ENCODE measurements at places on chromosomes 1 and 21.

GRCh38 chr1:8473121-8473875, 155.4 kb downstream of the SLC45A1 start:
- DNase-seq: no peak

DNA sequence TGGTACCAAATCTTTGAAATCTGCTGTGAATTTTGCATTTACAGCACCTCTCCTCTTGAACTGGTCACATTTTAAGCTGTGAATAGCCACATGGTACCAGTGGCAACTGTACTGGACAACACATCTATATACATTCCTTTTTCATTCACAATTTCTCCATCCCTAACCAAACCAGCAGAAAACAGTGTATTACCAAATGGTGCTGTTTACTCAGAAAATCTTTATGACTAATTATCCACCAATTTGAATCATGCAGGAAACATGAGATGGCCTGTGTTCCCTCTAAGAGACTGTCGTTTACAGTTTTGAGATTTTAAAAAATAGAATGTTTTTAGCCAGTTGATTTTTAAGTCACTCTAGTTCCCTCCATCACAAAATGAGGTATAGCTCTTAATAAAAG, 17.6 kb upstream of the CCT8 start:
- no peak for DNase-seq

- DNase-seq: no peak
These were observed 85.2 kb upstream of the EXO1 start for GRCh38 chr1:241762713-241763339.

GRCh38 chr1:91549041-91549735, 48.5 kb downstream of the CDC7 start:
- no peak for DNase-seq

DNA sequence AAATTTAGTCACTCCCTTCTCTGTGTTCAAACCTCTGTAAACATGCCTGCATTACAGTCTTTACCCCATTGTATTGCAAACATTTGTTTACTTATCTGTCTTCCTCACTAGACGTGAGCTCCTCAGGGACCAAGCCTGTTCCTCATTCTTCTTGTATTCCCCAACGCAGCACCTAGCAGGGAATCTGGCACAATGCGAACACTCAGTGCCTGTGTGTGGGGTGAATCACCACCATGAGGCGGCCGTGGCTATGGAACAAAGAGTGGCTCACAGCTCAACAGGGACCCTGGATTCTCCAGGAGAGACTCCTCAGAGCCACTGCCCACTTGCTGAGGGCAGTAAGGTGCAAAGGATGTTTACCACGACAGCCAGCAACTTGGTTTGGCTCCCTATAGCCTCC, 95.9 kb downstream of the DDX20 start:
- DNase-seq: no peak

DNA sequence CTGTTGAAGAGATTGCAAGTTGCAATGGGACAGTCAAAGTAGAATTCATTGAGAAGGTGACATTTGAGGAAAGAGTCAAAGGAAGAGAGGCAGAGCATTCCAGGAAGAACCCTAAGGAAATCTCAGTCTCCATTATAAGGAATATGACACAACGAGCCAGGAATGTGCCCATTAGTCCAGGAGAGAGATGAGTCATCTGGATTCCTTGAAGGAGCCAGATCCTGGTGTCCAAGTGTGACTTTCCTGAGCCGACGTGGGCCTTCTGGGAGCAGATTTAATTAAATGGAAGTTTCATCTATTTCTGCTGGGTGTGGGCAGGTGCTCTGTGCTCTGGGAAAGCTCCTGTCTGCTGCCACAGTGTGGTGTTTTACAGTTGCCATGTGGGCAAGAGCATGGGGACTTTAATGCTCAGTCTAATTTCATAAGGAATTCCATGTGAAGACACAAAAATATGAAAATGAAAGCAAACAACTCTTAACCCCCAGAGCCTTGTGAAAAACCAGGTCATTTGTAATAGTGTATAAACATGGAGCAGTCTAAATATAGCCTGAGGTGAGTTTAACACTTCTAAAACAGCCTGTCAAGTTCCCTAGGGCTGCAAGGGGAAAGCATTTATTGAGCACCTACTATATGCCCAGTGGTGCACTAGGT, 111.4 kb upstream of the ARTN start:
- no peak for DNase-seq

DNA sequence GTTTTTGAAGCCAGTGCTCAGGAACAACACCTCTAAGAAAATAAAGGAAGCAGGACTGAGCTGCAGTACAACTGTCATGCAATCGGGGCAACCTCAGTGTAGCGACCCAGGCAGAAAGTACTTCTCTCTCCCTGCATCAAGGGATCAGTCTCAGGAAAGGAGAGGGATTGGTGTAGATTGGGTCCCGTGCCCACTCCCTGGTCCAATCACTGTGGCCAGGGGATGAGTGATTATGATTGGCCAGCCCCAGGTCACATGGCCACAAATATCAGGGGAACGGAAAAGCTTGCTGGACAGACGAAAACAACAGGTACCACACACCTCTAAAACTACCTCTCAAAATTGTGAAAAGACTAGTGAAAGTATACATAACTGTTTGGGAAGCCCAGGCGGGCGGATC, 136.2 kb upstream of the F3 start:
- DNase-seq: no peak

DNA sequence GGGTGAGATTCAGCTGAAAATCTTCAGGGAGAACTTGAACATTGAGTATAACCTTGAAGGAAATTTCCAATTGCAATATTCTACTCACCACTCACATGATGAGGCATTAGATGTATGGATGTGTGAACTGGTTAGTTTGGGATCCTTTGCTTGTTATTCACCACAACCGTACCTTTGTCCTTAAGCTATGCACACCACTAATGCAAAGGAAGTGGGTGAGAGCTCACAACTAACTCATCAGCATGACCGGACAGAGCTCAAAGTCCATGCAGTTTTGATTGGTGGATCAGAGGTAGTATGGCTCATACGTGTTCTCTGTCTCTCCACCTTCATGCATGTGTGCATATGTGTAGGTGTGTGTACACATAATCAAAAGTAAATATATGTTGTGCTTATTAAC, 43.5 kb upstream of the MROH9 start:
- DNase-seq: no peak

DNA sequence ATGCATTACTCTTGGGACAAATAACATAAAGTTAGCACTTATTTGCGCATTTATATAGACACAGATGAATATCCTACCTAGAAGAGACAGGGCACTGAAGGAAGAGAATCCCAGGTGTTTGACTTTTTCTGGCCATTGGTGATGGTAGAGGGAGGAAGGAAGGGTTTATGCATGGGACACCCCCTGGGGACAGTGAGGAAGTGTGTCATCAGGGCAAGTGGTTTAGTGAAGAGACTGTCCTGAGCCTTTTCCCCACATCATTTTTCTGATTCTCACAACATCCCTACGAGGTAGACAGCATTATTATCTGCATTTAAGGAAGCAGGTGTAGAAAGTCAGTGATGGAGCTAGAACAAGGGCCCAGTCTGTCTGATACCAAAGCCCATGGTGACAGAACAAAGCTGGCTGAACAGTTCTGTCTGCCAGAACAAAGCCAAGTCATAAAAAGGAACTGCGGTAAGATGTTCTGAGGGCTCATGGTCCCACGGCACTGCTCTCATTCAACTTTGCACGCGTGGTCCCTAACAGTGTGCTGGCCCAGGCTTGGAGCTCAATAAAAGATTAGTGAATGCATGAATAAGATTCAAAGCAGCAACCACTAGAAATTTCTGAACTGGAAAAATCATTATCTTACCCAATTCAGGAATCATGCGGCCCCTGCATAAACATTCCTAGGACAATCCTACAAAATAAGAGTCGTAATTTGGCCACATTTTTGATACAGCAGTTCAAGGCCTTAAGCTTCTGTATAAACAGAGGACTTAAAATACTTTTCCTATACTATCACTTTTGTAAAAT, 12.2 kb upstream of the CDC42BPA start:
- no peak for DNase-seq

DNA sequence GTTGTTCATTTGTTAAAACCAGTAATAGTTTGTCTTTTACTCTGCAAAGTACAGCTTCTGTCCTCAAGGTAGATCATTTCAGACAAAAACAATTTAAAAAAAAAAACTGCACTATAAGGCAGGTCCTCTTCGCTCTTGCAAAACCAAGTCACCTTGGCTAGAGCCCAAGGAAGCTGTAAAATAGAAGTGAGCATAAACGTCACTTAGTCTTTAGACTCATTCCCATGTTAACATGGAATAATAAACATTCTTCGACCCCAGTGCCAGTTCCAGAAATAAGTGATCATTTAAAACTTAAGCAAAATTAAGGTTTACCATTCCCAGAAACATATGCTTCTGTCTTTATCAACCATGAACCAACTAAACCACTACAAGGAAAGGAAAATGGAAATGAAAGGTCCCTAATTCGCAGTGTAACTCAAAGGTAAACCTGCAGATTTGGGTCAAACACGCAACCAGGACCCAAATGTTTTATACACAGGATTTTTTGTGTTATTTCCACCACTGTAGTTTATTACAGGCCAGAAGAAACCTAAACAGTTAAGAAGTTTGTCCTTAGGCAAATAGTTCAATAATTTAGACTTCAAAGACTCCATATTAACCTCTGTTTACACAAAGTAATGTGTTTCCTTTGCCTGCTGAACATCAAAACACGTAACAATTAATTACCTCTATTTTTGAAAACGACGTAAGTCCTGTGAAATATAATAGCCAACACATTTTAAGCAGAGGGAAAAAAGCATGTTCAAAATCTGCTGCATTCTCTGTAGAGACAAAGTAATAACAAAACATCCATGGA, 54.6 kb downstream of the TGFBR3 start:
- no peak for DNase-seq

DNA sequence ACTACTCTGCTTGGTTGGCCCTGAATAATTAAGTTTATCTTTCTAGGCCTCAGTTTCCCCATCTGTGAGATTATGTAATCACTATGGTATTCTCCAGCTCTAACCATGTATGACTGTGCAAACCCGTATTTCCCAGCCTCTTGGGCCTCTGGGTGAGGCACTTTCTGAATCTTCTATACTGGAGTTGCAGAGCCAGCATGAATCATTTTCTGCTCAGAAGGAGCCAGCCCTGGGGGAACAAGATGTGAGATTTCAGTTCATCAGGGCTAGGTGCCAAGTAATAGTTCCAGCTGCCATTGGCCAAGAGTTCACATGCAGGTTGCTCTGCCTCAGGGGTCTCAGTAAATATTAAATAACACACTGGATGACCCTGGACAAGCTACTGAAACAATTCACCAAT, 47.7 kb upstream of the USP24 start:
- no peak for DNase-seq

GRCh38 chr1:167819849-167820683, 93.9 kb downstream of the ADCY10 start:
- no peak for DNase-seq

DNA sequence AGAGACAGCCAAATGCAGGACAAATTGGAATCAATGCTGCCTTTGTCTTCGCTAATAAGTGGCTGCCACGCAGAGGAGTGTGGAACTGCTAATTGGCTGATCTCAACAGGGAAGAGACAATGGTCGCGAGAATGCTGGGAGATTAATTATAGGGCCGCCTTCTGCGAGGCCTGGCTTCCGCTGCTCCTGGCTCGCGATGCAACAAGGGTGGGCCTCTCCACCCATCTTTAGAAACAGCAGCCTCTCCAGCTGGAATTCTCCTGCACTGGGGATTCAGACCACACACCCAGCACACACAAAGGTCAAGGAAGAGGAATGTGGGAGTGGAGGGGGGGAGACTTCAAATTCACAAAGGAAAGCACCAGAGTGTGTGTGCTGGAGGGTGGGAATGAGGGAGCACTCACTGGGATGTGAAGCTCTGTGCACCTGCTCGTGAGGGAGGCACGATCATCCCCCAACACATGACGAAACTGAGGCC, 200.7 kb upstream of the GRIK3 start:
- no peak for DNase-seq

DNA sequence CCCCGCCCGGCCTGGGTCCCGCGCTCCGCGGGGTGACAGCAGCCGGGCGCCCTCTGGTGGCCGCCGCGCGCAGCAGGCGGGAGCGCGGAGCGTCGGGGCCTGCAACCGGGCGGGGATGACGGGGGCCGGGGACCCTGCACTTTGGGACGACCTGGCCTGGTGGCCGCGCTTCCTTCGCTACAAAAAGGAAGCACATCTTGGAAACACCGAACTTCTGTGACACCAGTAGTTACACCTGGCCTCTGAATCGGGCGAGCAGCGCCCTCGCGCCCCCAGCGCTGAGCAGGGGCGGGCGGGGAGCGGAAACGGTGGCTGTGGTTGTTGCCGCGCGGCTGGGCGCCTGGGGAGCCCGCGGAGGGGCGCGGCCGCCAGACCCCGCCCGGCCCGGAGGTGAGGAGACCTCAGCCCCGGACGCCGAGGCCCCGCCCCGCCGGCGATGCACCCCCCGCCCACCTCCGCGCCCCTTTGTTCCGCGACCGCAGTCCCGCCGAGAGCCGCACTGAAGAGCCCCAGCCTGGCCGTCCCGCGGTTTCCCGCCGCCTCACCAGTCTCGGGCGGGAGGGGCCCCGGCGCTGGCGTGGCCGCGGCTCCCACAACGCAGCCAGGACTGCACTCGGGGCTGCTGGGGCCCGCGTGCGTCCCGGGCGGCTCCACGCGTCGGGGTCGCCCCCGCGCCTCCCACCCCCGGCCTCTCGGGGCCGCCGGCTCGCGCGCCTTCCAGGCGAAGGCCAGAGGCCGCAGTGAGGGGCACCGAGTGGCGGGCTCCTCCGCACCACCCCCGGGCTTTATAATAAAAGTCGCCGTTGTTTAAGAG, 59.3 kb downstream of the H3-3A start:
- DNase-seq: peak; percentile 13

- no peak for DNase-seq
These were observed 2.8 kb upstream of the TTC22 start for GRCh38 chr1:54803761-54804470.

GRCh38 chr1:19250629-19251304, 557 bp downstream of the EMC1 start:
- DNase-seq: no peak

GRCh38 chr1:28456078-28456477, 49.8 kb upstream of the RCC1 start:
- no peak for DNase-seq

- DNase-seq: no peak
These were observed 1271.5 kb upstream of the PRMT6 start for GRCh38 chr1:105785021-105785420.

DNA sequence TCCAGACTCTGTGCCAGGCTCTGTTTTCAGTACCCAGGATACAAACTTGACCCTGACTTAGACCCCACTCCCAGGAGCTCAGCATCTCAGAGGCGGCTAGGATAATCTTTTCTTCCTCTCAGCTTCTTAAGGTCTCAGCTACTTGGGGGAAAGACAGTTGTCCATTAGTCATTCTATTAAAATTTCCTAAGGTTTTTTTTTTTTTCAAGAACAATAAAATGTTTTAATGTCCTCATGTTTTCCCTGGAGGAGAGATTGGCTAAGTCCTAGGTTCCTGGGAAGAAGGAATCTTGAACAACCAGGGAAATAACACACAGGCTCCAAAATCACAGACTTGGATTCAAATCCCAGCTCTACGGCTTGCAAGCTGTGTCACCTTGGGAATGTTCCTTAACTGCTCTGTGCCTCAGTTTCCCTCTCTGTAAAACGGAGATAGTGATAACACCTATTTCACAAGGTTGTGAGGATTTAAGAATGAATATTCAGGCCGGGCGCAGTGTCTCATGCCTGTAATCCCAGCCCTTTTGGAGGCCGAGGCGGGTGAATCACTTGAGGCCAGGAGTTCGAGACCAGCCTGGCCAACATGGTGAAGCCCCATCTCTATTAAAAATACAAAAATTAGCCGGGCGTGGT, 33.0 kb downstream of the CDK18 start:
- no peak for DNase-seq

Measured in AML-193 (cell line).